ENCODE measurements at places on chromosomes 11 and 22.

GRCh38 chr11:76872959-76873827 is 12.5 kb downstream of the ACER3 start:
- ATAC-seq = no peak

- peak; percentile 65 for ATAC-seq
These were observed 27.4 kb upstream of the ST14 start for GRCh38 chr11:130131961-130132850.

- ATAC-seq = no peak
These were observed 531 bp downstream of the RAB3IL1 start for GRCh38 chr11:61916737-61917333.

GRCh38 chr11:126115816-126116331 is 53.2 kb upstream of the CDON start:
- peak; percentile 11 for ATAC-seq

DNA sequence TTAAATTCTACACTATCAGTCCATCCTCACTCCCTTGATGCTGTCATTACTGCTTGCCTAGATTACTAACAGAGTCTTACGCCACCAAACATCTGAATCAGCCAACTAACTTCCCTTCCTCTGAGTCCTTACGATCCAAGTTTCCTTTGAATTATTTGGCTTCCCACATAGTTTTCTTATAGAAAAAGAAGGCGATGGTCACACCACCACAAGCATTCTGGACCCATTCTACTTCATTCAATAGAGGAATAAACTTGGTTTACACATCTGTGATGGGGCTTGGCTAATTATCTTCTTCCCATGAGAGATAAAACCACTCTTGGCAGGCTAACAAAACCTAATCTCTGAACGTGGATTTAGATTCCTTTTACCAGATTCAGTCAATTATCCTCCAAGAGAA is 35.0 kb downstream of the INTS4 start:
- no peak for ATAC-seq

GRCh38 chr11:8290081-8290810 is 26.6 kb upstream of the LMO1 start:
- ATAC-seq = no peak

GRCh38 chr11:44611088-44611487 is 45.6 kb downstream of the CD82 start:
- ATAC-seq = no peak

GRCh38 chr22:49400136-49400940 is 427.3 kb downstream of the BRD1 start:
- no peak for ATAC-seq

DNA sequence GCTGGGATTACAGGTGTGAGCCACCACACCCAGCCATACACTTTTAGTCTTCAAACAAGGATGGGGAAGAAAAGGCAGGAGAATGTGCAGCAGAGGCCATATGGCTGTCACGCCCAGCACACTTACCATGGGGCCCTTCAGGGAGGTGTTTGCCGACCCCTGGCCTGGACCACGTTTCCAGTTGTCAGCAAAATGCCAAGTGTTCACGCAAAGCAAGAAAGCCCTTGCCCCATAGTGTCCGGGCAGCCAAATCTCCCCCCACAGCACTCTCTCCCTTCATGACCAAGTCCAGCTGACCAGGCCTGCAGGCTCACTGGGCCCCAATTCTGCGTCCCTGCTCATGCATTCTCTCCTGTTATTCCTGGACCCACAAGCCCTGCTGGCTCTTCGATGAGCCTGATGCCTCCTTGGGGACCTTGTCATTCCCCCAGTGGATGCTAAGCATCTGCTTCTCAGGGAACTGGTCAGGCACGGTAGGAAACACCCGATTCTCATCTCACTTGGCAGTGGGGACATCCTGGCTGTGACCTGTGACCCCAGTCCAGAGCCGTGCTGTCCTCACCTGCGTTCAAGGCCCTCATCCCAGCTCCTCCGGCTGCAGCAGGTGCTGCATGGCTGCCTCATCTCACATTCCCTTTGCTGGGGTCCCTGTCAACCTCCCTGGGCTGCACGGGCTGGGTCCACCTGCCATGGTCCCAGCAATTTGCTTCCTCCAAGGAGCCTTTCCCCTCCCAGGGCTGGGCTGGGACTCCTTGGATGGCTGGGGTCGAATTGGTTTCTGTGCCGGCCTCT is 96.4 kb downstream of the CTTN start:
- ATAC-seq = no peak

- no peak for ATAC-seq
These were observed 346.4 kb upstream of the B3GAT1 start for GRCh38 chr11:134758342-134758931.

GRCh38 chr22:32822179-32822877 is 20.8 kb downstream of the TIMP3 start:
- ATAC-seq = no peak

- ATAC-seq = no peak
These were observed 29.6 kb downstream of the INSC start for GRCh38 chr11:15144347-15144746.

DNA sequence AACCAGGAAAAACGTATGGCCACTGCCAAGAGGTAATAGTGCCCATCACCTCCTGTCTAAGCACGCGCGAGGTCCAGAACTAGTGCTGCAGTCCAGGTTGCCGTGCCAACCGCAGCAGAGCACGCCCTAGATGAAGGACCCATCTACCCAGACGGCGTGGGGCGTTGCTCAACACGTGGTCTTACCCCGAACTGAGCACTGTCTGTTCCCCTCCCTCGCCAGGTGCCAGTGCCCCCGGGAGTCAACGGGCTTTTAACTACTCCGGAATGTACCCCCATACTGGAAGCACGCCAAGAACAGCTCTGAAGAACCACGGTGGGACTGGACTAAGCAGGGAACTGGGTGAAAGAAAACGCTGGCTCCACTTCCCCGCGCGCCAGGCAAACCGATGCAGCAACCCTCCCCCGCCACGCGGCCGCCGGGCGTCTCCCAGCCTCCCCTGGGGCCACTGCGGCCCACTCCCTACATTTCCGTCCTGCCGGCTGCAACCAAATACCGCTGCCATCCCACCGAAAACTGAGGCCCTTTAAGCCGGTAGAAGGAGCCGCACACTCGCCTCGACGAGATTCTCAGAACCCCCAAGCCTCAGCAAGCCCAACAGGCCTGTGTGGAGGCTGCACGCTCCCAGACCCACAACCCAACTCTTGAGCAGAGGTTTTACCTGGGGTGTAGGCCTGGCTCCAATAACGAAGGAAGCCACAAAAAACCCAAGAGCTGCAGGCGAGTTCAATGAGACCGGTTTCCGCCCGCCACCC is at the start of gene HSPA8:
HSPA8 (minus strand) TSS at position 734 of the 755 bp plus-strand sequence. CDS start 812 bp downstream, outside the sequence.
- peak; percentile 12 for ATAC-seq

GRCh38 chr11:111996129-111996528 is 29.1 kb upstream of the DLAT start:
- no peak for ATAC-seq

DNA sequence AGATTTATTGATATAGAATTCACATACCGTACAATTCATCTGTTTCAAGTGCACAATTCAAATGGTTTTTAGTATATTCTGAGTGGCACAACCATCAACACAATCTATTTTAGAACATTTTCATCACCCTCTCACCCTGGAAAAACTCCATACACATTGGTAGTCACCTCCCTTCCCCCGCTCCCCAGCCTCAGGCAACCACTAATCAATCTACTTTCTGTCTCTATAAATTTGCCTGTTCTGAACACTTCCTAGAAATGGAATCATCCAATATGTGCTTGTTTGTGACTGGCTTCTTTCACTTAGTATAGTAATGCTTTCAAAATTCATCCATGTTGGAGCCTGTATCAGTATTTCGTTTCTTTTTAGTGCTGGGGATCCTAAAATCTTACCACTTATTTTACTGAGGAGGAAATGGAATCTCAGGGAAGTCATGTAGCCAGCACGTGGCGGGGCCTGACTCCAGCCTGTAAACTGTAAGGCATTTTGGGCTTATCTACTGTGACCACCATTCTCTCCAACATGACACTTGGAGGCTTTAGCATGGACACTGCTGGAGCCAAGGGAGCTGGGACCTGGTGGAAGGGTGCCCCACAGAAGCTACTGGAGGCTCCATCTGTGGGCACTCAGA is 905 bp upstream of the UCP3 start:
- ATAC-seq = no peak

GRCh38 chr11:64340671-64341335 is 799 bp downstream of the CCDC88B start:
- ATAC-seq = peak; percentile 28

- no peak for ATAC-seq
These were observed 10.6 kb downstream of the CDPF1 start for GRCh38 chr22:46239261-46240048.

DNA sequence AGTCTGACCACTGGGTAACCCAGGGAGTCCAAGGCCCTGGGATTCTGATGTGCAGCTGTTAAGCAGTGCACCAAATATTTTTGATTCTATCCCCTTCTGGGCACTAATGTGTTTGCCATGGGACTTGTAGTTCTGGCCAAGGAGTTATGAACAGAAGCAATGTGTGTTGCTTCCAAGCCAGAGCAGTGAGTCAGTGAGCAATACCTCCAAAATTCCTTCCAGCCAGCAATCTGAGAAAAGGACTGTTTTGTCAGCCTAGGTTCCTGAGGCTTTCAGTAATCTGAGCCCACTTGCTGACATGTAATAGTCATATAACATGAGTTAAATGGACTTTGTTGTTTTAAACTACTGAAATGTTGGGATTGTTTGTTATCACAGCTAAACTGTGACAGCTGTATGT is 311.4 kb downstream of the NELL1 start:
- ATAC-seq = no peak

DNA sequence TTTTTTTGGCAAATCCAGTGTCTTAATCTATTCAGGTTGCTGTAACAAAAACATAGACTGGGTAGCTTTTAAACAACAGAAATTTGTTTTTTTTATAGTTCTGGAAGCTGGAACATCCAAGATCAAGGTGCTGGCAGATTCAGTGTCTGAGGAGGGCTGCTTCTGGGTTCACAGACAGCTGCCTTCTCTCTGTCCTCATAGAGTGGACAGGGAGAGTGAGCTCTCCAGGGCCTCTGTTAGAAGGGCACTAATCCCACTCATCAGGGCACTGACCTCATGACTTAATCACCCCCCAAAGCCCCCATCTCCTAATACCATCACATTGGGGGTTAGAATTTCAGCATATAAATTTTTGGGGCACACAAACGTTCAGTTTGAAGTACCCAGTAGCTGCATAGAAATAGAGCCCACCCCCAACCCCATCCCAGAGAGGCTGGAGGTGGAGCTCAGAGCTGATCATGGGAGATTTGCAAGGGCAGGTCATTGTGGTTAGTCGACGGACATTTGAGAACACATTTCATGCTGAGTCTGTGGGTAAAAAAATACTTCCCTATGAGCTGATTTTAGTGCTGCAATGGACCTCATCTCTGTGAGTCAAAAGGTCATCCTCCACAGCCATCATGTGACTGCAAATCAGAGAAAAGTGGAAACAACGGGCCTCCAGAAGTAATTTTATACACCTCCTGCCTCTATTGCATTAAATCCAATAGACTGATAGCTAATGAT is 203.1 kb upstream of the CADM1 start:
- ATAC-seq = no peak

DNA sequence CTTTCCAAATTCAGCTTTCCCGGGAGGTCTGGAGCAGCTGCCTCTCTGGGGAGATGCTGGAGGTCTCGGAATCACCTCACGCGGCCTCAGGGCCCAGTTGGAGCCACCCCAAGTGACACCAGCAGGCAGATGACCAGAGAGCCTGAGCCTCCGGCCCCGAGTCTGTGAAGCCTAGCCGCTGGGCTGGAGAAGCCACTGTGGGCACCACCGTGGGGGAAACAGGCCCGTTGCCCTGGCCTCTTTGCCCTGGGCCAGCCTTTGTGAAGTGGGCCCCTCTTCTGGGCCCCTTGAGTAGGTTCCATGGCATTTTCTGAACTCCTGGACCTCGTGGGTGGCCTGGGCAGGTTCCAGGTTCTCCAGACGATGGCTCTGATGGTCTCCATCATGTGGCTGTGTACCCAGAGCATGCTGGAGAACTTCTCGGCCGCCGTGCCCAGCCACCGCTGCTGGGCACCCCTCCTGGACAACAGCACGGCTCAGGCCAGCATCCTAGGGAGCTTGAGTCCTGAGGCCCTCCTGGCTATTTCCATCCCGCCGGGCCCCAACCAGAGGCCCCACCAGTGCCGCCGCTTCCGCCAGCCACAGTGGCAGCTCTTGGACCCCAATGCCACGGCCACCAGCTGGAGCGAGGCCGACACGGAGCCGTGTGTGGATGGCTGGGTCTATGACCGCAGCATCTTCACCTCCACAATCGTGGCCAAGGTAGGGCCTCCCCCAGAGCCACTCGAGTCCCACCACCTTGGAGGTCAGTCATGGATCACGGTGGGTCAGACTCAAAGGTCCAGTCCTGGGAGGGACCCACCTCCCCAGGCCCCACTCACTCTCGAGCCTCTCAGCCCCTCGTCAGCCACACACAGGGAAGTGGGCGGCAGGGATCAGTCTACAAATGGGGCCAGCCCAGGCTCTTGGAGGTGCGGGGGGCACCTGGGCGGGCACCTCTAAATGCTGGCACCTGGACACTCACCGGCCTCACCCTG is 525 bp downstream of the SLC22A12 start:
- ATAC-seq = no peak

GRCh38 chr11:113615098-113615497 is 91.0 kb downstream of the TMPRSS5 start:
- no peak for ATAC-seq

Data from activated CD4-positive, CD25-positive, alpha-beta regulatory T cell treated with anti-CD3 and anti-CD28 coated beads, Interleukin-2, amount 50 U/mL, for 24 hours (primary cell).